ENCODE measurements at places on chromosomes 13 and 19.
A peak's percentile ranks its signal among the peaks of the same experiment; 100 is the strongest.

DNA sequence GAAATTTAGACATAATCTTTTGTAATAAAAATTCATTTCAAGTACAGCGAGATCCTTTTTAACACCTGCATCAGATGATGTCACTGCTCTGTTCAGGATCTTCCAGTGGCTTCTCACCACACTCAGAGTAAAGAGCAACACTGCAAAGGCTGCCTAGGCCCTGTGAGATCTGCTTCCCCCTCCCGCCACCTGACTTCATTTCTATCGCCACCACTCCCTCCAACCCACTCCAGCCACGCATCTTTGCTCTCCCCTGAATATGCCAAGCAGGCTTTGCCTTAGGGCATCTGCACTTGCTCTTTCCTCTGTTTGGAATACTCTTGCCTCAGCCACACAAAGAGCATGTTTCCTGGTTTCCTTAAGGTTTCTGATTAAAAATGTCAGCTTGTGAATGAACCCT is 58.3 kb downstream of the MBNL2 start:
- no peak for DNase-seq

- DNase-seq = no peak
Observed at GRCh38 chr13:52406629-52407028, 657 bp upstream of the THSD1 start.

DNA sequence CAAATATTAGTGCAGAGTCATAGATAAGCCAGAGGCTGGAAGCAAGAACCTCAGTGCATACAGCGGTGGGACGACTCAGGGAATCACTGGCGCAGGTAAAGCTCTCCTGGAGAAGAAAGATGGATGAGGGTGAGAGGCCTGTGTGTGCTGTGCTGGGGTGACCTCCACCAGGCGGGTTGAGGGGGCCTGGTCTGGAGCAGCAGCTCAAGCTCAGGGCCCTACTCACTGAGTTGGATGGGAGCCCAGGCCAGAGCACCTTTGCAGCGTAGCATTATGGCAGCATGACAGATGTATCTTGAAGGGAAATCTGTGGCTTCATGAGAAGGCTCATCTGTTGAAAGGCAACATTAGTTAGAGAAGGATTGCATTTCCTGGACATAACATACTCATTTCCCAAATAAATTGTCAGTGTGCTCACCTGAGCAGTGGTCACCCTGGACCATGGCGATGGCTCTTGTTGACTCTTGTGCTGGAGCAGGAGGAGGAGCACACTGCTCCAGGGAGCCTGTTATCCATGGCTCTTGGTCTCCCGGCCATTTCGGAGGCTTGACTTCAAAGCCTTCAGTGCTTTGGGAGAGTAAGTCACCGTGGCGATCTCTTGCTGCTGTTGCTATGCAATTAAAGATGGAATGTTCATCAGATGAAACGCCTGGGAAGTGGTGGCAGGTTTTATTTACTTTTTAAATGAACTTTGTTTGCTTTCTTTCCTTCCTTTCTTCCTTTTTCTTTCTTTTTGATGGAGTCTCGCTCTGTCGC is 25.0 kb downstream of the HNRNPM start:
- DNase-seq = no peak

GRCh38 chr13:98484289-98485219 is 92.4 kb downstream of the STK24 start:
- peak; percentile 29 for DNase-seq

- no peak for DNase-seq
Observed at GRCh38 chr13:46739447-46740098, 57.4 kb downstream of the ESD start.

- peak; percentile 70 for DNase-seq
Observed at GRCh38 chr19:16041299-16041990, 34.9 kb upstream of the TPM4 start.

DNA sequence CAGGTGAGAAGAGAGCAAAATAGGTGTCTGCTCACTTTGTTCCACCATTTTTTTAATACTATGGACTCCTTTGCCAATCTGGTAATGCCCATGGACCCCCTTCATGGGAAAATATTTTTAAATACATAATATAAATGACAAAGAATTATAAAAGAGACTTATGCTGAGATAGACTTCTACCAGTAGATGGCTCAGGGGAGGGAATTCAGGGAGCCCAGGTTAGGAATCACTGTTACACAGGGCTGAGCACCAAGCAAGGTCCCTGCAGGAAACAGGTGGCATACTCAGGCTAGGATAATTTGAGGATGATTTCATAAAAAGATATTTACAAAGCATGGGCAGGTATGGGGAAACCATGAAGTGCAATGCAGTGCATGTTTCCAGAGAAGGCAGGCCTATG is 525.9 kb downstream of the FGF9 start:
- no peak for DNase-seq

All from stimulated activated CD8-positive, alpha-beta memory T cell treated with anti-CD3 and anti-CD28 coated beads, Interleukin-7, amount 100 ng/mL, for 24 hours (primary cell).